Activated T-helper 1 cell treated with anti-CD3 and anti-CD28 coated beads, Interleukin-2, amount 50 U/mL, for 16 hours (primary cell): ENCODE measurements at places on chromosomes 11 and 22.

DNA sequence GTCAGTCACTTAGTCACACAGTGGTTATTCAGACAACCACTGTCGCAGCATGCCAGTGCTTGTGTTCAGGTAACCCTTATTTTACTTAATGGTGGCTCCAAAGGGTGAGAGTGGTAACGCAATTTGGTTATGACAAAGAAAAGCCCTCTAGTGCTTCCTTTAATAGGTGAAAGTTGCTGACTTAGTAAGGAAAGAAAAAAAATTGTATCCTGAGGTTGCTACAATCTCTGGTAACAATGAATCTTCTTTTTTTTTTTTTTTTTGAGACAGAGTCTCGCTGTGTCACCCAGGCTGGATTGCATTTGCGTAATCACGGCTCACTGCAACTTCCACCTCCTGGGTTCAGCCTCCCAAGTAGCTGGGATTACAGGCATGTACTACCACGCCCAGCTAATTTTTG lies 64.5 kb downstream of the C11orf91 start:
- DNase-seq, result no peak

- no peak for DNase-seq
Observed at GRCh38 chr11:31558001-31558400, 48.4 kb downstream of the ELP4 start.

DNA sequence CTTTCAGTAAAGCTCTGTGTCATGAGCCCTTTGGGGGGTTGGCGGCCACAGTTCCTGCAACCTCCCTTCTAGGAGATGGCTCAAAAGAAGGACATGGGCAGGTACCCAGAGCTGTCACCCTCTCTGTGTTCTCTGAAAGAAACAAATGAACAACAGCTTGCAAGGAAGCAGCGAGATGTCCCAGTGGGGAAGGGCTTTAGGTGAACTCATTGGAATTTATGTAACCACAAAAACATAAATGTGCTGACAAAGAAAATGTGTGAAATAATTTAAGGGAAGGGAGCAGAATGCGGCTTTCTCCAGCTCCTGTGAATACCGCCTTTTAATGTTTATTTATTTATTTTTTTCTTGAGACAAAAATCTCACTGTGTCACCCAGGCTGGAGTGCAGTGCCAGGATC lies 3.3 kb downstream of the PARVG start:
- no peak for DNase-seq

GRCh38 chr22:32754413-32755041 lies 47.0 kb upstream of the TIMP3 start:
- no peak for DNase-seq

GRCh38 chr11:87600938-87601337 lies 563.2 kb downstream of the TMEM135 start:
- no peak for DNase-seq

DNA sequence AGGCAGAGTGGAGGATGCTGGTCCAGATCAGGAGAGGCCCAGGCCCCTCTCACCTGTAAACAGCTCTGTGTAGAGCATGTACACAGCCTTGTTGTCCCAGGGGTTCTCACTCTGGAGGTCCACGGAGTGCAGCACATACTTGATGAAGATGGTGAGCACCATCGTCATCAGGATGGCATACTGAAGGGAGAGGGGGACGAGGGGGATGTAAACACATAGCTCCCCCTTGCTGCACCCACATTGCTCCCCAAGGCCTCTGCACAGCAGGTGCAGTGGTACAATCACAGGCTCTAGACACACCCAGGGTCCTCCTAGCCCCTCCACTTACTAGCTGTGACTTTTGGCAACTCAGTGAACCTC lies 2.9 kb downstream of the SYVN1 start:
- no peak for DNase-seq

DNA sequence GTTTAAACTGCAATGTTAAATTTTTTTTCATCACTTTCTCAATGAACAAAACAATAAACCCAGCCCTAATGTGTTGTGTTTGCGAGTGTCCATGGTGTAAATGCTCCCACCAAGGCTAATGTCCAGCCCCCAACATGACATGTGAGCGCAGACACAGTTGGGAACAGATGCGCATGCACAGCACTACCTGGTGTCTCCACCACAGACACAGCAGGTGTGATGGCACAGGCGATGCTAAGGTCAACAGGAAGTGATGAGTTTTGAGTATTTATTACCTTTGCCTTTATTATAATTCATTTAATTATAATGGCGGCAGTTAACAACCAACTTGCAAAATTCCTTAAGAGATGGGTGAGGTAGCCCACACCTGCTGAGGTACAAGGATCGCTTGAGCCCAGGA lies 42.9 kb downstream of the MICAL3 start:
- no peak for DNase-seq

- DNase-seq, result no peak
Observed at GRCh38 chr11:40166892-40167291, 1292.6 kb downstream of the LRRC4C start.

- DNase-seq, result no peak
Observed at GRCh38 chr11:94519478-94520084, 7.3 kb downstream of the C11orf97 start.

- DNase-seq, result no peak
Observed at GRCh38 chr11:7457211-7457610, 28.1 kb upstream of the OLFML1 start.
